ENCODE measurements at places on chromosomes 4 and X. TPM values are rescaled to one million over a fixed set of nuclear protein-coding genes. Genes with fewer than 3 reads are reported as not detected.

DNA sequence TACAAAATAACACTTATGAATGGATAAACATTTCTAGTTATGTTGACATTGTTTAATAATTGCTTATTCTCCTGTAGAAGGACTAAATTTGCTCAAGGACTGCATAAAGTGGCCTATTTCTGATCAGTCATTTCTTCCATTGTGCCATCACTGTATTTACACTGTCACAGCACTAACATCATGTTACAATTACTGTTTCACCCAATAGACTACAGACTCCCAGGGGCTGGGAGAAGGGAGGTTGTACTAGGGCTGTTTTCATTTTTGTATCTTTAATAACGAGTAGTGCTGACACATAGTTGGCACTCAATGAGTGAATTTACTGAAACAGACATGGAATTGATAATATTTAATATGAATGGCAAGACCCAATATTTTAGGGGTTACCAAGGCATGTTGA, 139.5 kb downstream of the SLC10A7 start:
- H3K4me1 ChIP-seq: no peaks in the 10 kb centered on the region
- DNase-seq: no peak
- H3K27me3 ChIP-seq: no peaks in the 10 kb centered on the region
- H3K4me3 ChIP-seq: no peak overlapping the region
- no peak overlapping the region for H3K27ac ChIP-seq
- H3K36me3 ChIP-seq: no peaks in the 10 kb centered on the region

- no peak overlapping the region for H3K4me3 ChIP-seq
- no peaks in the 10 kb centered on the region for H3K36me3 ChIP-seq
- no peak for DNase-seq
- peaks cover 11% of the 10 kb centered on the region for H3K4me1 ChIP-seq
- H3K27ac ChIP-seq: no peak overlapping the region
Measured at GRCh38 chr4:153936121-153936520, 147.2 kb upstream of the SFRP2 start.

- no peak overlapping the region for H3K27ac ChIP-seq
- no peak for DNase-seq
- peaks cover 2% of the 10 kb centered on the region for H3K36me3 ChIP-seq
- no peak overlapping the region for H3K4me3 ChIP-seq
- no peaks in the 10 kb centered on the region for H3K4me1 ChIP-seq
- no peaks in the 10 kb centered on the region for H3K27me3 ChIP-seq
Measured at GRCh38 chr4:30525662-30526315, 194.4 kb upstream of the PCDH7 start.

DNA sequence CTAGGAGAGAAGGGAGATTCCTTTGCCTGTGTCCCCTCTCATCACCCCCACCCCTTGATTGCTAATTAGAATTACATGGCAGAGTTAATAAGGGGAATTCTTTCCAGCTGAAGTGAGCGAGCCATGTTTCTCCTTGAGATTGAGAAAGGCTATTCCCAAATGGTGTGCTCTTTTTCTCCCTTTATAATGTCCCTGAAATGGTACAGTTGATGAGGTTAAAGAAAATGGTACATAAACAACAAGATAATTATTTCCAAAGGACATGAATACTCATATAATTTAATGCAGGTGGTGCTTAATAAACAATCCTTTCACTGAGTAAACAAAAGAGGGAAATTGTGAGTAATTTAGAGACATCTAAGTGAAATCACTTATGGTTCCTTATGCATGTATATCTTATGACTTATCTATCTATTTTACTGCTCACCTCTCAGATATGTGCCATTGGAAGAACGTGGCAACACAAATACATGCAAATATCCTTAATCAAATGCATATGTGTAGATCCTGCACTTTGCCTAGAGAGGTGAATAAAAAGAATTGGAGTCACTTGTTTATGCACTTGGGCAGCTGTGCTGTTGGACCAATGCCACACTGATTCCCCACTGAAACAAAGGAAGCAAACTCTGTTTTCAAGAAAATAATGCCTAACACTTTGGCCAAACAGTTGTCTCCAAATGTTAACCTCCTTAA, 106.6 kb upstream of the WDR44 start:
- no peaks in the 10 kb centered on the region for H3K4me1 ChIP-seq
- no peak for DNase-seq
- no peak overlapping the region for H3K4me3 ChIP-seq
- H3K27ac ChIP-seq: no peak overlapping the region
- H3K36me3 ChIP-seq: no peaks in the 10 kb centered on the region

DNA sequence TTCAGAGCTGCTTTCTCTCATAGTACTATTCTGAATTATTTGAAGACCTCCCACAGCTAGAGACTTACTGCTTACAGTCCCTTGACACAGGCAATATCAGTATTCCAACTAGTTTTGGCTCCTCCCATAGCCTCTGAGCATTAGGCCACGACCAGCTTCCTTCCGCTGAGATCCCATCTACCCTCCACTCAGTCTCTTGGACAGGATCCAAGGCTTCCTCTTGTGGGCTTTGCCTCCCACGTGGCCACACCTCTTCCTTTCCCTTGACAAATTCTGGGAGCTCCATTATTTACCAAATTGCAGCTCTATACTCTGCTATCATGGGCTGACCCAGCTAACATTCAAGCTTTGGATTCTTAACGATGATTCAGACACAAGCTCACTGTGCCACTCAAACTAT, 470.4 kb upstream of the GALNT7 start:
- no peaks in the 10 kb centered on the region for H3K36me3 ChIP-seq
- H3K27me3 ChIP-seq: no peaks in the 10 kb centered on the region
- H3K4me3 ChIP-seq: no peak overlapping the region
- no peak for DNase-seq
- H3K27ac ChIP-seq: no peak overlapping the region
- H3K4me1 ChIP-seq: no peaks in the 10 kb centered on the region

DNA sequence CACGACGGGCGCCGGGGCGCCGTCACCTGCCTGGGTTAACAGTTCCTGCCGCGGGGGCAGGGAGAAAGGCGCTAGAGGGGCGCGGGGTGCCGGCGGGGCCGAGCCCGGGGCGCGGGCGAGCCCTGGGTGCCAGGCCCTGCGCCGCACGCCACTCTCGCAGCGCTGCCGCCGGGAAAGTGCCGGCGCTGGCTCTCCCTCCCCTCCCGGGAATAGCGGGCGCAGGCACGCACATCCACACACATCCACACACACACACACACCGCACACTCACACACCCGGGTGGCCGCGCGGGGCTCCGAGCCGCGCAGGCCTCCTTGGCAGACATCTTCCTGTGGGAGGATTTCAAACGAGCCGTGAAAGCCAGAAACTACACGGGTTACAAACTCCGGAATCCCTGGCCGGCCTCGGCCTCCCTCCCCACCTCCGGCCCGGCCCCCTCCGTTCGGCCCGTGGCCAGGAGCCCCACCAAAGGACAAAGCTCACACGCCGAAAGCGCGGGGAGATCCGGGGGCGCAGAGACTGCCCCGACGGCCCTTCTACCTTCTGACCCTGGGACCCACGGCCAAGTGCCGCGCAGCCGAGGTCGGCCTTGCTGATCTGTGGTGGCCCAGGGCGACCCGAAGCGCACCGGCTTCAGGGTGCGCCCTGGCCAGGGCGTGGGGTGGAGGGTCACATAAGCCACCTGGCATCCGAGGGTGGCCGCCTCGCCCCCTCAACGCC, 92.3 kb downstream of the BCOR start:
- no peak for DNase-seq
- peaks cover 24% of the 10 kb centered on the region for H3K4me1 ChIP-seq
- peak overlapping the region; percentile 81 for H3K4me3 ChIP-seq
- no peaks in the 10 kb centered on the region for H3K36me3 ChIP-seq
- peaks cover 59% of the 10 kb centered on the region for H3K27me3 ChIP-seq
- H3K27ac ChIP-seq: no peak overlapping the region

DNA sequence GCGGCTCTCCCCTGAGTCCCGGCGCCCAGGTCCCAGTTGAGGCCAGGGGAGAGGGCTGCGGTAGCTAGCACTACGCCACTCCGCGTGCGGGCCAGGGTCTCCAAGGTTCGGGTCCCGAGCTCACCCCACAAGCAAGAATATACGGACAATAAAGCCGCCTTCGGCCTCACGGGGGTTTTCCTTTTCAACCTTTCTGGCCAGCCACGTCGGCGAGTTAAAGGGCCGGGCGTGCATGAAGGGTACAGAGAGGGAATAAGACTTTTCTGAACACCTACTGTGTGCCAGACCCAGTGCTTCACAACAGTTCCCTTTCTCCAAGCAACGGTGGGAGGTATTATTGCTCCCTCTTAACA, 138.5 kb upstream of the ZIC3 start:
- peaks cover 66% of the 10 kb centered on the region for H3K27me3 ChIP-seq
- peak overlapping the region; percentile 83 for H3K4me3 ChIP-seq
- H3K27ac ChIP-seq: no peak overlapping the region
- H3K36me3 ChIP-seq: no peaks in the 10 kb centered on the region

- H3K27me3 ChIP-seq: peaks cover 23% of the 10 kb centered on the region
- no peaks in the 10 kb centered on the region for H3K36me3 ChIP-seq
- no peak for DNase-seq
- H3K4me3 ChIP-seq: no peak overlapping the region
- H3K27ac ChIP-seq: no peak overlapping the region
Measured at GRCh38 chr4:3868211-3869173, 102.3 kb downstream of the ADRA2C start.

GRCh38 chrX:76076124-76076523, 96.7 kb upstream of the PBDC1 start:
- H3K36me3 ChIP-seq: no peaks in the 10 kb centered on the region
- DNase-seq: no peak
- H3K27ac ChIP-seq: no peak overlapping the region
- H3K4me3 ChIP-seq: no peak overlapping the region

DNA sequence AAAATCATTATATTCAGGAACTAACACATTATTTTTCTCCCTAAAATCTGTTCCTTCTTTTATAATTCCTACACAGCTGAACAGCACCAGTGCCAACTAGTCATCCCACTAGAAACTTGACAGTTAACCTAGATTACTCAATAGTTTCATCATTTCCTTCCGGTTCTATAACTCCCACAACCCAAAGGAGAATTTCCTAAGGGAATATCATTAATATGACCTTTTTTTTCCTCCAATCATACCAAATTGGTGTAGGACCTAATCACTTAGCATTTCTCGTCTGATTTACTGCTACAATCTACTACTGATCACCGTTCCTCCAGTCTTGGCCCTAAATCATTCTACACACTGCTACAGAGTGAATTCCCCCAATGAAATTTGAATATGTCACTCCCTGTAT, 45.9 kb downstream of the WDFY3 start:
- no peak overlapping the region for H3K4me3 ChIP-seq
- no peaks in the 10 kb centered on the region for H3K27me3 ChIP-seq
- H3K27ac ChIP-seq: no peak overlapping the region
- no peak for DNase-seq

The CYSLTR1 gene
- total RNA-seq: 6.6 TPM

The PTPN13 gene
- total RNA-seq: 2.4 TPM

The DCAF12L1 gene
- total RNA-seq: not detected
